Glomerular endothelial cell (primary cell): ENCODE measurements at places on chromosomes 16 and 17. TPM values are rescaled to one million over a fixed set of nuclear protein-coding genes. Genes with fewer than 3 reads are reported as not detected.

The PSME3IP1 gene
- total RNA-seq, result 52.3 and 59.0 TPM in 2 replicates

The GPT2 gene
- total RNA-seq, result 8.3 and 11.0 TPM in 2 replicates

The ARHGAP27 gene
- 58.6 and 71.2 TPM in 2 replicates for total RNA-seq

The SMIM36 gene
- total RNA-seq, result not detected in 2 replicates

The NETO2 gene
- 32.3 and 42.6 TPM in 2 replicates for total RNA-seq

The KRT20 gene
- total RNA-seq, result not detected in 2 replicates

The IL17C gene
- not detected in 2 replicates for total RNA-seq

The HAP1 gene
- 0.99 TPM in 1 of 2 replicates, not detected in the other for total RNA-seq

The ACSM2A gene
- total RNA-seq, result not detected in 2 replicates

The SLC38A8 gene
- not detected in 2 replicates for total RNA-seq

The ABCC11 gene
- 0.29 TPM in 1 of 2 replicates, not detected in the other for total RNA-seq

The EMC6 gene
- total RNA-seq, result 17.5 and 24.1 TPM in 2 replicates

The CASKIN2 gene
- 11.6 and 21.3 TPM in 2 replicates for total RNA-seq

The NEUROD2 gene
- total RNA-seq, result not detected in 2 replicates

The LYZL6 gene
- total RNA-seq, result not detected in 2 replicates

The CCL13 gene
- total RNA-seq, result not detected in 2 replicates

The NPIPB6 gene
- total RNA-seq, result 2.2 TPM in 1 of 2 replicates, not detected in the other

The NPIPB9 gene
- total RNA-seq, result 0.92 and 2.0 TPM in 2 replicates

The TMEM88 gene
- 24.8 and 46.8 TPM in 2 replicates for total RNA-seq

The DYNLL2 gene
- 10.8 and 11.8 TPM in 2 replicates for total RNA-seq

The TERF2IP gene
- 46.3 and 69.3 TPM in 2 replicates for total RNA-seq

The KRTAP9-8 gene
- not detected in 2 replicates for total RNA-seq

The SNX11 gene
- total RNA-seq, result 15.5 and 20.8 TPM in 2 replicates

The CCNF gene
- total RNA-seq, result 8.4 and 15.5 TPM in 2 replicates

The KRTAP16-1 gene
- total RNA-seq, result not detected in 2 replicates

The FBXW10 gene
- total RNA-seq, result not detected in 2 replicates

The SLC52A1 gene
- 0.10 TPM in 1 of 2 replicates, not detected in the other for total RNA-seq

The RASD1 gene
- total RNA-seq, result 2.9 and 5.2 TPM in 2 replicates

The TOM1L1 gene
- 5.0 and 8.8 TPM in 2 replicates for total RNA-seq

The STH gene
- not detected in 2 replicates for total RNA-seq

The RAB11FIP4 gene
- 1.2 TPM in 1 of 2 replicates, not detected in the other for total RNA-seq

The EVI2A gene
- 0.53 and 1.2 TPM in 2 replicates for total RNA-seq

The DDX52 gene
- 31.9 and 42.6 TPM in 2 replicates for total RNA-seq

The PYY gene
- total RNA-seq, result 0.64 TPM in 1 of 2 replicates, not detected in the other

The C17orf50 gene
- not detected in 2 replicates for total RNA-seq

The ZMYND15 gene
- total RNA-seq, result 0.06 and 0.15 TPM in 2 replicates

The EPN3 gene
- total RNA-seq, result 0.23 and 7.4 TPM in 2 replicates

The NECAB2 gene
- total RNA-seq, result not detected in 2 replicates

The NHLRC4 gene
- 2.7 and 3.3 TPM in 2 replicates for total RNA-seq

The PAQR4 gene
- total RNA-seq, result 10.7 and 14.9 TPM in 2 replicates

The RNF112 gene
- 0.12 TPM in 1 of 2 replicates, not detected in the other for total RNA-seq

The CLEC19A gene
- not detected in 2 replicates for total RNA-seq

The MYO19 gene
- 35.2 and 62.3 TPM in 2 replicates for total RNA-seq

The TPSD1 gene
- not detected in 2 replicates for total RNA-seq
